ENCODE measurements at places on chromosomes 12 and 14.

- DNase-seq = no peak
These were observed 63.1 kb downstream of the GLT1D1 start for GRCh38 chr12:128916425-128916824.

DNA sequence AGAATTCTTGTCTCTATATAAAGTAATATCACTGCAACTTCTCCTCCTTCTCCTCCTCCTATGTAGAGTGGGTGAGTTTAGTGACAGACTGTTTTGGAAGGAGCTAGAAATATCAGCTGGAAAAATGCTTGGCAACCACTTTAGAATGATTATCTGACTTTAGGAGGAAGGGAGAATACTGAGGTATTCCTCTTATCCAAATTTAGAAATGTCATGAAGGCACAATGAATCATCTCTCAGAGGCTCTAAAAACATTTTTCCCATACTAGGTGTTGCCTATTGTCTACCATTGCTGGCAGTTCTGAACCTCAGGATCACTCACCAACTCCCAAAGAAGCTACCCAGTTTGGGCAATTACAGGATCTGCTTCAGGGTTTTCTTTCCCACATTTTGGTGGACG, 306.6 kb upstream of the ATP2B1 start:
- DNase-seq = no peak

DNA sequence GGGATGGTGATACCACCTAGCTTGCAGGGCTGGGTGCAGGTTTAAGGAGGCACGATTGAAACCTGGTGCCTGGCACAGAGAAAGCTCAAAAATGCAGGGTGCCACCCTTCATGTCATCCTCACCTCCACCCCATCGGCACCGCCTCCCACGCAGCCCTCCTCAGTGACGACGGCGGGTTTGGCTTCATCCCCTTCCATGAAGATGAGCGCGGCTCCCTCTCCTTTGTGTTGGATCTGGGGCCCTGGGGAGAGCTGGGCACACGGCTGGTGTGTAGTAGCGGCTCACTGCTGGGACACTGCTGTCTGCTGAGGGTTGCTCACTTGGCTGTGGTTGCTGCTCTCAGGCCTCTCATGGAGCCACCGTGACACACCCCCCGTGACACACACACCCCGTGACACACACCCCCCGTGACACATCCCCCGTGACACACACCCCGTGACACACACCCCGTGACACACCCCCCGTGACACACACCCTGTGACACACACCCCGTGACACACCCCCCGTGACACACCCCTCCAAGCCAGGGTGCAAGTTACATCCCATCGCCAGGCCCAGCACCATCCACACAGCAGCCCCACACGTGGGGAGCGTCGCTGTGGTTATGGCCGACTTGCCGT, 42.9 kb upstream of the FZD10 start:
- DNase-seq = no peak

GRCh38 chr12:20183563-20183962, 184.8 kb upstream of the PDE3A start:
- no peak for DNase-seq

DNA sequence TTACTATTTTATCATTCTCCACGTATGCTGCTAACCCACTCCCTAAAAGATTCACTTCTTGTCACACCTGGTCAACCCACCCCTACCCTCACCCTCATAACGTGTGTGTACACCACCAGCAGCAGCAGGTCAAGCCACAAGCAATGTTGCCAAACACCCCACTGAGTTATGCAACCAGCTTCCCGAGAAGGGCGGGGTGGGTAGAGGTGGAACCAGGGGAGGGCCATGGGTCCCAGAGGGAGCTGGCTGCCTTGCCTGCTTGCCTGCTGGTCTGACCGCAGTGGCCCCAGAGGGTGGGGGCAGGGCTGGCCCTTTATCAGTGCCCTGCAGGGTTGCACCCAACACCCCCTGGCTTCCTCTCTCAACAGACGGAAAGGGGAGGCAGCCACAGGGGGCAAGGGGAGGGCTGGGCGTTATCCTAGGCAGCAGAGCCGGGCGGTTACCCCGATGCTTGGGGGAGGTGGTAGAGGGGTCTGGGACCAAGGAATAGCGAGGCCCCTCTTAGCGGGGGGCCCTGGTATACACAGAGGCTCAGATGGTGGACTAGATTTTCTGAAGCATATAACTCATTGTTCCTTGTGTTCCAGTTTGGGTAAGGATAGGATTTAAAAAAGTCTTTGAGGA, 3.5 kb upstream of the NFE2 start:
- peak; percentile 43 for DNase-seq

DNA sequence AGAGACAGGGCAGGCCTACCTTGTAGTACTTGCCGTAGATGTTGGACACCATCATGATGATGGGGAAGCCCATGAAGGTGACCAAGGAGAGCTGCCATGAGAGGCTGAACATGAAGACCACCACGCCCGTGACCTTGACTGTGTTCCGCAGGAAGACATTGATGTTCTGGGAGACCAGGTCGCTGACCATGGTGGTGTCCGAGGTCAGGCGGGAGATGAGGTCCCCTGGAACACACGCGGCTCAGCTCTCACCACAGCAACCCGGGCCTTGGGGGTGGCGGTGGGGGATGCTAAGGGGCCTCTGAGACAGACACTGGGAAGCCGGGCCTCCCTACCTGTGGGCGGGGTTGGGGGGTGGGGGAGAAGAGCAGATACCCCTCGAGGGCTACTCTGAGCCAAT, 17.7 kb downstream of the ABCB9 start:
- DNase-seq = no peak

- no peak for DNase-seq
These were observed 151.4 kb upstream of the DAAM1 start for GRCh38 chr14:59037086-59037485.

DNA sequence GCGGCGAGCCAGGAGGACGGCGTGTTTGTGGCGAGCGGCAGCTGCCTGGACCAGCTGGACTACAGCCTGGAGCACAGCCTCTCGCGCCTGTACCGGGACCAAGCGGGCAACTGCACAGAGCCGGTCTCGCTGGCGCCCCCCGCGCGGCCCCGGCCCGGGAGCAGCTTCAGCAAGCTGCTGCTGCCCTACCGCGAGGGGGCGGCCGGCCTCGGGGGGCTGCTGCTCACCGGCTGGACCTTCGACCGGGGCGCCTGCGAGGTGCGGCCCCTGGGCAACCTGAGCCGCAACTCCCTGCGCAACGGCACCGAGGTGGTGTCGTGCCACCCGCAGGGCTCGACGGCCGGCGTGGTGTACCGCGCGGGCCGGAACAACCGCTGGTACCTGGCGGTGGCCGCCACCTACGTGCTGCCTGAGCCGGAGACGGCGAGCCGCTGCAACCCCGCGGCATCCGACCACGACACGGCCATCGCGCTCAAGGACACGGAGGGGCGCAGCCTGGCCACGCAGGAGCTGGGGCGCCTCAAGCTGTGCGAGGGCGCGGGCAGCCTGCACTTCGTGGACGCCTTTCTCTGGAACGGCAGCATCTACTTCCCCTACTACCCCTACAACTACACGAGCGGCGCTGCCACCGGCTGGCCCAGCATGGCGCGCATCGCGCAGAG, 873 bp downstream of the PLXNC1 start:
- DNase-seq = peak; percentile 49

DNA sequence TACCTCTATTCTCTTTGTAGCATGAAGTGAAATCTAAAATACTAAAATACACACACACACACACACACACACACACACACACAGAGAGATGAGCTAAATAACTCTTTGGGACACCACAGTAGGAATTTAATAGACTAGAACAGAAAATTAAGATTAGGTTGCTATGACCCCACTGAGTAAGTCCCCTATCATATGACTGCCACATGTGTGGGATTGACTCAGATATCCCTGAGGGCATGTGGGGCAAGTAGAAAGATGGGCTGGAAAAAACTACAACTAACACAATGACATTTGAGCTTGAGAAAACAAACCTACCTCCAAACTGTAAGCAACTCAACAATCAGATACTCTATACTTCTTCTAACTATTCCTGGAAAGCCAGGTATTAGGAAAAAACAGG, 27.0 kb downstream of the SLC25A21 start:
- DNase-seq = no peak

All from activated CD4-positive, alpha-beta memory T cell treated with anti-CD3 and anti-CD28 coated beads, Interleukin-2, amount 10 ng/mL, durations not matched to agents 7 days and 5 days (primary cell).